ENCODE measurements at places on chromosomes 7 and 10. TPM values are rescaled to one million over a fixed set of nuclear protein-coding genes. Genes with fewer than 3 reads are reported as not detected.

DNA sequence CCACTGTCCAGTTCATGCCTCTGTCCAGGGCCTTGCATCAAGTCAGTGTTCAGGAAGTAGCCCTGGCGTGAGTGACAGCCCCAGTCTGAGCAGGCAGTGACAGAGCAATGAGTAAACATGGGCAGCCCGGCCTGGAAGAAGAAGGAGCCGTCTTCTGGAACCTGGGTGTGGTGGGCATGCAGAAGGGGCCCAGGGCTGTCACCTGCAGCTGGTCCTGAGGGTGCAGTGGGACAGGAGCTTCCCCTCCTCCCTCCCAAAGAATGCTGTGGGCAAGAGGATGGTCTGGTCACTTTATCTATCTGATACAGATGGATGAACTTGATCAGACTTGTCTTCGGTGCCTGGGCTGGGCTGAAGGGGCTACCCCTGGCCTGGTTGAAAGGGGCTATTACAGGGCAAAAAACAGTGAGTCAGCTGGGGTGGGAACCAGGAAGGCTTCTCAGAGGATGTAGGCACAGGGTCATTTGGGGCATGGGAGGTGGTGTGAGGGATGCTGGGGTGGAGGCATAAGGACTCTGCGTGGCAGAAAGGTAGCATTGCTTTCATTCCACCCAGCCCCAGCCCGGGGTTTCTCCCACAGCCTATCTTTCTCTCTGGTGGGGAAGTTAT lies 42.7 kb upstream of the PPIF start:
- H3K36me3 ChIP-seq, result peaks cover 86% of the 10 kb centered on the region
- H3K27me3 ChIP-seq, result no peaks in the 10 kb centered on the region
- no peak overlapping the region for H3K27ac ChIP-seq

GRCh38 chr10:94524146-94524545 lies 21.4 kb upstream of the HELLS start:
- no peaks in the 10 kb centered on the region for H3K36me3 ChIP-seq
- no peak overlapping the region for H3K4me3 ChIP-seq
- no peak overlapping the region for H3K27ac ChIP-seq
- H3K27me3 ChIP-seq, result no peaks in the 10 kb centered on the region
- H3K4me1 ChIP-seq, result no peaks in the 10 kb centered on the region

GRCh38 chr7:112056409-112056808 lies 149.8 kb downstream of the DOCK4 start:
- no peaks in the 10 kb centered on the region for H3K27me3 ChIP-seq
- H3K27ac ChIP-seq, result no peak overlapping the region
- no peaks in the 10 kb centered on the region for H3K4me1 ChIP-seq
- H3K36me3 ChIP-seq, result no peaks in the 10 kb centered on the region
- H3K4me3 ChIP-seq, result no peak overlapping the region

Gene HOXA7
- total RNA-seq, result not detected

GRCh38 chr7:132076301-132077035 lies 499.8 kb downstream of the PLXNA4 start:
- H3K27ac ChIP-seq, result no peak overlapping the region
- H3K4me3 ChIP-seq, result no peak overlapping the region
- no peaks in the 10 kb centered on the region for H3K27me3 ChIP-seq
- no peaks in the 10 kb centered on the region for H3K36me3 ChIP-seq

DNA sequence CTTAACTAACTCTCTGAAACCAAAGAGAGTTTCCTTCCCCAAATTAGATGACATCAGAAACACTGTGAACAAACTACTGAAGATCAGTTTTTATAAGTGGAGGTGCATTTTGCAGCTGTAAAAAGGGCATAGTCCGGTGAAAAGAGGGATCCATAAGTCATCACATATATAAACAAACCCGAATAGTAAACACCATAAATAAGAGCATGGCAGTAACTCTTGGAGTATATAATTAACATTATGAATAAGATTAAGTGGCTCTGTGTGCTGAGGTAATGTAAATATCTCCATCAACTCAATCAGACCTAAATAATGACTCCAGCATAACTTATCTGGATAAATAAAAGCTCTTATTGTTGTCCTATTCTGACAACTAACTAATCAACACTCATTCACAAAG lies 43.0 kb upstream of the SHTN1 start:
- no peaks in the 10 kb centered on the region for H3K36me3 ChIP-seq
- no peaks in the 10 kb centered on the region for H3K27me3 ChIP-seq
- no peaks in the 10 kb centered on the region for H3K4me1 ChIP-seq

Gene HYAL4
- not detected for total RNA-seq
